Smooth muscle cell of the brain vasculature (primary cell): ENCODE measurements at places on chromosomes 7 and 10.
A peak's percentile ranks its signal among the peaks of the same experiment; 100 is the strongest.

DNA sequence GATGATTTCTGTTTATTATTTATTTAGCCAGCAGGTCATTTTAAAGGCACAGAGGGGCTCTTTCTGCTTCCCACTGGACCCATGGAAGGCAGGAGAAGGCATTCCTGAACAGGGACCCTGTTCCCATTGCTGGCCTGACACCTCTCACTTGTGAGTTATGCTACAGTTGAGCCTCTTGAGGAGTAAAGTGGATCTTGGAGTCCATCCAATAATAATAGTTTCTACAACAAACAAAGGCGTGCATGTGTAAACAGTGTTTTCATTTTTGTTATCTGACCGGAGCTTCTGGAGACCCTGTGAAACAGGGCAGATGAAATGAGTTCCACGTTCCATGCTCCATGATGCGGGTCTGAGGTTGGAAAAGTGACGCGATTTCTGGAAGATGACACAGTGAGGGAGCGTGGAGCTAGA, 127.3 kb upstream of the HABP2 start:
- peak; percentile 23 for DNase-seq

DNA sequence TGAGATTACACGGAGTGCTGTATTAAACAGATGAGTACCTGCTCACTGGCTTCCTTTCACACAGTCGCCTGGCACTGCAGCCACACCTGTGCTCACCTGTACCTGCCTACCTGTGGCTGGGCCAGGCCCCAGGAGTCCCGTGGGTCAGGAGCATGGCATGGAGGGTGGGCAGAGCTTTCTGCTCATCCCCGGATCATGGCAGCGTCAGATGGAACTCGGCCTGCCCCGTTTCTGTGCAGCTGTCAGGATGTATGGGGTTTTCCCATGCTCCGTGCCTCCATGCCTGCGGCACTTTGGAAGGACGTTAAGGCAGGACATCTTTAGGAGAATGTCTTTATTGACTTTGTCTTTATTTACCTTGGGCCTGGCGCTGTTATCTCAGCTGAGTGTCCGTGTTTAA, 112.2 kb downstream of the MGMT start:
- no peak for DNase-seq

- no peak for DNase-seq
These were observed 30.4 kb downstream of the ELAPOR2 start for GRCh38 chr7:87029078-87029477.

- DNase-seq, result no peak
These were observed 13.5 kb upstream of the PCGF5 start for GRCh38 chr10:91206837-91207474.

GRCh38 chr10:19839552-19839951, 23.3 kb downstream of the PLXDC2 start:
- no peak for DNase-seq

DNA sequence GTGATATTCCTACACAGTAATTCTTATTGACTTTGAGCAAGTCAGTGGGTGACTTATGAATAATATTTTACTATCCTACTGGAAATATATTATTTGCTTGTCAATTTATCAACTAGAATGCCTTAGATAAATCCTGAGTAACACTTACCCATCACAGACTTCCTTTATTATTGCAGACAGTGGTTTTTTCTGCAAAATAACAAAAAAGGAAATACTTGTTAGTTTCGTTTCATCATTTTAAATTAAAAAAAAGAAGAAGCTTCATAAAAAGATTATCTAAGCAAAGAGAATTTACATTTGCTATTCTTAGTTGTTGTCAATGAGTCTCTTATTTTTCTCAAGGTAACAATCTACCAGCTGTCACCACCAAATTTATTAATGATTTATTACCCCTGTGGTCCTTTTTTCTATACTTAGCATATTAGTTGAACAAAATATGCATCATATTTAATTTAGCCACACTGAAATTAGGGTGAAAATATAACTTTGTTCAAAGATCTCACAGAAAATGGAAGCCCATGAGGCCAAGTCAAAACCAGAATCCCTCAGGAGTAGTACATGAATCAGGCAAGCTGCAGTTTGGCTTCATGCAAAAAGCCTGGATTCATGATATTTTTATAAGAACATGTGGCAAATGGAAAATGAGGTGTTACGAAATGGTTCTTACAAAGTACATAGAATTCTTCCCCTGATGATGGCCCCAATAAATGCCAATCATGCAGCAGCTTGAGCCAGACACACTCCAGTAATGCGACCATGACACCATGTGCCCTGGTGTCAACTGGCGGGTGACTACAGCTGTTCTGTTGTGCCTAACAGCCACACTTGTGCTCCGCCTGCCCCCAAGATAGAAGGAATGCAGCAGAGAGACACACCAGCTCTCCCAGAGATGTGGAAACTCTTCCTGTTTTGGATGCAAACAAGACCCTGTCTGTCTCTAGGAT, 132.6 kb downstream of the ELMO1 start:
- DNase-seq, result no peak

DNA sequence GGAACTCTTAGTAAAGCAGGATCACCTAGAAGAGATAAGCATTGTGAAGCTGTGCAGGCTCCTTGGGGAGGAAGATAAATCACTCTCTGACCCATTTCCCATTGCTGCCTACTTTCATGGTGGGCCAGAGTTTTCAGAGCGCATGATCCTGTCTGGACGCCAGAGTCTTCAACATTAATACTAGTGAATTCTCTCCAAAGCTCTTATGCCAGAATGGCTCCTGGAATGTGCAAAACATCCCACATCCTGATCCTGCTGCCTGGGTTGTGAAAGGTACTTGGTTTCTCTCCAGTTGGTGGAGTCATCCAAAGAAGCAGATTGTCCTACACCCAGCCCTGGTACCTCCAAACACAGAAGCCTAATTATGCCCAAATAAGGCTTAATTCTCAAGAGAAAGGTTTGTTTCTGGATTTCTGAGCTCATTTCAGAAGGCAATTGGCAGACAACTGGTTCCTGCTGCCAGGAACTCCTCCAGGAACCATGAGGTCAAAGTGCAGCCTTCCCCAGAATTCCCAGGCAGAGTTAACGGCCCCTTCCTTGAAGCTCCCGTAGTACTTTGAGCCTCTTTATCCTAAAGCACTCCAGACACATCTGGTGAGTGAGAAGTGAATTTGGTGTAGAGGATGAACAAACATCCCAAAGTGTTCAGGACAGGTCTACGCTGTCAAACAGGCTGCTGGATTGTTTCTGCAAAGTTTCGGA, 495.2 kb downstream of the PLXNA4 start:
- DNase-seq, result no peak

DNA sequence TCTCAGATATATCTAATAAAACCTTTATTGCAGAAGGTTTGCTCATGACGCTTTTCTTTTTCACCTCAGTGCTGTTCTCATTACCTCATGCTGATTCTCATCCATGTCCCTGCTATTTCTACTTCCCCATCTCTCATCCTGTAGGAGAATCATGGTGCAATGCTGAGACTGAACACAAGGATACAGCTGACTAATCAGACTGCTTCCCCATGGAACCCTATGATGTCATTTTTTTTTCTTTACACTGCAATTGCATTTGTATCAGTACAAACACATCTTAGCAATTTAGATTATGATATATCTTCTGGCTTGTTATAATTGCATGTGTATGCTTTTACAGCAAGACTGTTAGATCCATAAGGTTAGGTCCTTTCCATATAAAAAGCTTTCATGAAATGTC, 93.7 kb downstream of the SEMA3A start:
- DNase-seq, result no peak

DNA sequence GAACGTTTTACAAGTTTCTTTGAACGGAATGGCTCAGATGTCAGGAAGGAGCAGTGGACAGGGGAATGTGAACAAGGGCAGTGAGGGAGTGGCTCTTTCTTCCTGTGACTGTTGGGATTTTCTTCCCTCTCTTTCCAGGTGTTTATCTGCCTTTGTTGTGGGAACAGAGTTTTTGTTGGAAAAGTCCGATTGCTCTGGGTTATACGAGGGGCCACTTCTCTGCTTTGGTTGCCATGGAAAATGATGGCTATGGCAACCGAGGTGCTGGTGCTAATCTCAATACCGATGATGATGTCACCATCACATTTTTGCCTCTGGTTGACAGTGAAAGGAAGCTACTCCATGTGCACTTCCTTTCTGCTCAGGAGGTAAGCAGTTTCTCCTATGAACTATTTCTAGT, 41.4 kb downstream of the ZRANB1 start:
- no peak for DNase-seq

GRCh38 chr10:70772627-70773026, 12.6 kb downstream of the TBATA start:
- no peak for DNase-seq

- no peak for DNase-seq
These were observed 57.8 kb downstream of the MICU1 start for GRCh38 chr10:72567889-72568640.

GRCh38 chr7:100152404-100152803, 3.7 kb downstream of the LAMTOR4 start:
- DNase-seq, result no peak

DNA sequence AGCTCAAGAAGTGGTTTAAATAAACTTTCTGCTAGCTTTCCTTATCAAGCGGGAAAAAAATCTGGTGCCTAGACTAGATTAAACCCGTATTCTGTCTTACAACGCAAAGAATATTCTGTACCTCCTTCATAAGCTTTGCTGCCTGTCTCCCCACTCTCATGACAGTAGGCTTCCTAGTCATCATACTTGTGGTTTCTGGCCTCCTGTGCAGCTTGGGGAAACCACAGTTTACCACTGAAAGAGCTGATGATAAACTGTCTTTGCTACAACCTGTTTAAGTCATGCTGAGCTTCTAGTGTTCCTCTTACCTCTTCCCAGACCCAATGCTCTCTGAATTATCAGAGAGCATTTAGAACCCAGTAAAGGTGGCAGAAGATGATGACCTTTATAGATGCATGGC, 55.0 kb downstream of the PODXL start:
- DNase-seq, result no peak

DNA sequence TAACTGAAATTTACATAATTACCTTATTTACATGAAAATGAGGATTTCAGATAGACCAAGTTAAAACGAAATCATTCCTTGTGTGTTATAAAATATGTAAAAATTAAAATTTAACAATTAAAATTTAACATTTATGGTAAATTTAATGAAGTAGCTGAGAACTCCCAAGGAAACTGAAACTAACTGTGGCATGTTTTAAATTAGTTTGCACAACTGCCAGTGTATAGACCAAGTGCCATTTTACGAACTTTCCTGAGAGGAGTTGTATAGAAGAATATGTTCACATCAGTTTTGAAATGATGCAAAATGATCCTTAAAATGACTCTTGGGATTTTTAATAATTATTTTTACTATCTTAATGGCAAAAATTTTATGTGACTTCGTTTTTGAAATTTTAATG, 23.6 kb downstream of the PDLIM1 start:
- DNase-seq, result no peak

GRCh38 chr7:127189074-127189473, 63.7 kb downstream of the GRM8 start:
- DNase-seq, result no peak

GRCh38 chr10:114046087-114046458, 2.4 kb downstream of the ADRB1 start:
- no peak for DNase-seq

DNA sequence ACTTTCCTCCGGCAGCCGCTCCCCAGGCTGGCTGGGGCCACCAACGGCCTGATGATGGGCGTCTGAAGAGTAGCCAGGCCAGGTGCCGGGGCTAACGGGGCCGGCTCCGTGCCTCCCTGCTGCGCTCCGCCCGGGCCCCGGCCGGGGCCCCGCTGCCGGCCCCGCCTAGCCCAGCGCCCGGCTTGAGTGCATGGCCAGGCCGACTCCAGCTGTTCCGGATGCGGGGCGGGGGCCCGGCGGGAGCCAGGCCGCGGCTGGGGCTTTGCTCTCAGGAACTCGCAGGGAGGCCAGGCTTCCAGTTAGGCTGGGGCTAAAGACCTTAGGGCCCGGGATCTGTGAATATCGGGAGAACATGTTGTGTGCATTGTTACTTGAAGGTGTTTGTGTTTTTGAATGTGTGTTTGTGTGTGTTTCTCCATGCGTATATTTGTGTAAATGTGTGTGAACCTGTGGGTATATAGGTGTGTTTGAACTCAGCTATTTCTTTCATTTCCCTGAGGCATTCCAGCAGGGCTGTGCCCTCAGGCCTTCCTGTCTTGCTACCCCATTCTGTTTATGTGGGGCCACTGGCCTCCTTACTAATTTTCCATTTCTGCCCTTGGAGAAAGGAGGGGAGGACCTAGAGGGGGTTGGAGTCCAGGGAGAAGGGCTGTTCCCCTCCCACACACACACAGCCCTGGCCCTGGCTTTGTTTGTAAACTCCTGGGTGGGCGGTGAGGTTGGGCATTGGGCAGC, 1.1 kb upstream of the LBX1 start:
- DNase-seq, result no peak

GRCh38 chr7:49776994-49777393, 3.6 kb downstream of the VWC2 start:
- no peak for DNase-seq

DNA sequence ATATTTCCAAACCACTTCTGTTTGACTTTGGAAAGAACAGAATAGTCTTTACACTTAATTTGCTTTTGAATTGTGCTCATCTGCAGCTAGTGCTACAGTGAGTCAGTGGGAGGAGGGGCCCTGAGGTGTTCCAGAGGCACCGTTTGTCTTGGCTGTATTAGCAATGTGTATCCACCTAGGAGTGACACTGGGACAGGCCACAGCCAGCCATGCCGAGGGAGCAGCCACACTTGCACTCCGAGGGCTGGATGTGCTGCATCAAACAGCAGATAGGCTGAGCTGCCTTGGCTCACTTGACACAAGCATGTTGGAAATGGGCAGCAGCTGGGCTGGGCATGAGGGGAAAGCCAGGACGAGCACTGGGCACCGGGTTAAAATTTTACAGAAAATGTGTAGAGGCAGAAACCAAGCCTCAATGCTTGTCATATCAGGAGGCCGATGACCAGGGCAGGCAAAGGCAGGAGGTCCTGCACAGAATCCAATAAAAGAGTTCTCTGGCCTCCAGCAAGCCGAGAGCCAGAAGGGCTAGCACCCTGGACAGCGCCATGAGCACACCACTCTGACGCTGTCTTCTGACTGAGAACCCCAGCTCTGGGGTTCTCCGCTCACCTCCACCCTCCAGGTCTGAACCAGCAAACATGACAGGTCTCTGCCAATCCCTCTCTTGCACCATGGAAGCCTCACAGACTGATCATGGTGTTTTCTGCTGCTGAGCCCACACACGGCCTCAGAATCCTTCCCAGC, 163.3 kb downstream of the GRID1 start:
- DNase-seq, result no peak
